ENCODE measurements at places on chromosomes 5 and 9.
A peak's percentile ranks its signal among the peaks of the same experiment; 100 is the strongest.

DNA sequence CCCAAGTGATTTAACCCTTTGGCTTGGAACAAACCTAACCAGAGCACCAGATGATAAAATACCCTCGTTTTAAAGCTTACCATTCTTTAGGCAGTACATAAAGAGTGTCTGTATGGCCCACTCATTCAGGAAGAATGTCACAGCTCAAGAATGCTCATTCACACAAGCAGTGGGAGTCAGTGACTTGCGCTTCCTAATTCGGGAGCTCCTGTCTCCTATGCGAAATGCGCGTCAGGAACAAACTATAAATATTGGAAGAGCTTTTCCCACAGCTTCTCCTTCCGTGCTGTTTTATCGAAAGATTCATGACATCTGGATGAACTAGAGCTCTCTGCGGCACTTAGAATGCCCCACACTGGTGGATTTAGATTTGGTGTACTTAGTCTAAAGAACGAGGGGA, 66.6 kb downstream of the NTRK2 start:
- DNase-seq, result no peak

GRCh38 chr5:134436523-134437339, 25.1 kb upstream of the CDKN2AIPNL start:
- DNase-seq, result peak; percentile 54

GRCh38 chr5:143471666-143472464, 68.4 kb upstream of the NR3C1 start:
- no peak for DNase-seq

- no peak for DNase-seq
Observed at GRCh38 chr9:96251451-96251850, 50.5 kb downstream of the HSD17B3 start.

- DNase-seq, result no peak
Observed at GRCh38 chr9:131449276-131449675, 53.4 kb upstream of the POMT1 start.

DNA sequence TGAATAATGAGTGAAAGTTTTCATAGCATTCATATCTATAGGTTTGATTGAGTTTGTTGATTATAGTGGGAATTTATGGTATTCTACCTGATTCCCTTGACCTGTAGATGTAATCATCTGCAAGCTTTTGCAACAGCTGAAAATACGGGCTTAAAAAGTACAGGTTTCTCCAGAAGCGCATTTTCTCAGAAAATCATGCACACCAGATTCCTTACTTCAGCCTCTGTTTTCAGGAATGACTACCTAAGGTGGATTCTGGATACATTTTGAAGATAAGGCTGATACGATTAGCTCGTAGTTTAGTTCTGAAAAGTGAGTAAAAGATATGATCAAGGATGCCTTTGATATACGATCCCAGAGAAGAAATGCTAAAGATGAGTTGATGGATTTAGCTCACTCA, 694.8 kb upstream of the CDH10 start:
- DNase-seq, result no peak

Measured in tibial artery (tissue), 4 donors.